Foreskin keratinocyte (primary cell): ENCODE measurements at places on chromosomes 3 and 15. TPM values are rescaled to one million over a fixed set of nuclear protein-coding genes. Genes with fewer than 3 reads are reported as not detected.

Gene PPARG
- 0.63 and 0.71 TPM in 2 replicates for total RNA-seq

Gene THSD4
- 44.0 and 56.5 TPM in 2 replicates for total RNA-seq

Gene CLASP2
- 41.9 and 43.9 TPM in 2 replicates for total RNA-seq

Gene IGSF11
- not detected in 2 replicates for total RNA-seq

Gene AADAC
- total RNA-seq: not detected in 2 replicates

Gene WDR49
- not detected in 2 replicates for total RNA-seq

Gene NEK11
- total RNA-seq: 4.2 TPM in 2 replicates

Gene LTF
- not detected in 2 replicates for total RNA-seq

Gene GAP43
- not detected in 2 replicates for total RNA-seq

Gene RASGRF1
- 0.24 and 0.53 TPM in 2 replicates for total RNA-seq

Gene MYZAP
- total RNA-seq: 2.9 and 3.5 TPM in 2 replicates

Gene CEP19
- 1.9 and 2.4 TPM in 2 replicates for total RNA-seq

Gene ZNF660
- 0.10 and 0.11 TPM in 2 replicates for total RNA-seq

Gene CTXND1
- not detected in 2 replicates for total RNA-seq

Gene TRPM1
- total RNA-seq: not detected in 2 replicates

Gene PRSS50
- not detected in 2 replicates for total RNA-seq

Gene PPP4R2
- total RNA-seq: 47.3 and 48.6 TPM in 2 replicates

Gene CCR1
- not detected in 2 replicates for total RNA-seq

Gene KCNMB3
- 0.42 and 0.54 TPM in 2 replicates for total RNA-seq

Gene PLD1
- 6.1 and 7.7 TPM in 2 replicates for total RNA-seq

Gene REC114
- total RNA-seq: not detected in 2 replicates

Gene ATR
- total RNA-seq: 27.3 and 29.3 TPM in 2 replicates

Gene SAXO2
- total RNA-seq: 1.2 and 1.7 TPM in 2 replicates
